Astrocyte of the spinal cord (primary cell): ENCODE measurements at places on chromosomes 13 and 19.

GRCh38 chr19:34282611-34283519, 28.5 kb downstream of the GARRE1 start:
- DNase-seq, result no peak

DNA sequence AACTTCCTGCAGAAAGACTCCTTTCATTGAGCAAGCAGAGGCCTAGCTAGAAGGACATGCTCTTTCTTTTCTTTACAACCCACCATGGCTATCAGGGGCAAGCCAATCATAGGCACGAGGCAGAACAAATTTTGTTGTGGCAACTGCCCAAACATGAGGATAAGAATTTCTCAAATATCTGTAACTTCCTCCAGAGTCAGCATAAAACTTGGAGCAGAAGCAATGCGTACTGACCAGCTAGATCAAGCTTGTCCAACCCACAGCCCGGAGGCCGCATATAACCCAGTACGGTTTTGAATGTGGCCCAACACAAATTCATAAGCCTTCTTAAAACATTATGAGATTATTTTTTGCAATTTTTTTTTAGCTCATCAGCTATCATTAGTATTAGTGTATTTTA, 87.0 kb upstream of the SOX21 start:
- DNase-seq, result no peak

GRCh38 chr13:52600666-52601065, 41.6 kb upstream of the HNRNPA1L2 start:
- peak; percentile 44 for DNase-seq

- no peak for DNase-seq
These were observed 15.4 kb upstream of the TMEM160 start for GRCh38 chr19:47063874-47064273.

- no peak for DNase-seq
These were observed 4.3 kb downstream of the RPL36 start for GRCh38 chr19:5694167-5694955.
